AG20443 (cell line): ENCODE measurements at places on chromosomes 6 and 20.

- no peak for DNase-seq
These were observed 84.8 kb downstream of the TRMT11 start for GRCh38 chr6:126071000-126071647.

- DNase-seq = no peak
These were observed 92.4 kb downstream of the RTN4IP1 start for GRCh38 chr6:106536851-106537250.

DNA sequence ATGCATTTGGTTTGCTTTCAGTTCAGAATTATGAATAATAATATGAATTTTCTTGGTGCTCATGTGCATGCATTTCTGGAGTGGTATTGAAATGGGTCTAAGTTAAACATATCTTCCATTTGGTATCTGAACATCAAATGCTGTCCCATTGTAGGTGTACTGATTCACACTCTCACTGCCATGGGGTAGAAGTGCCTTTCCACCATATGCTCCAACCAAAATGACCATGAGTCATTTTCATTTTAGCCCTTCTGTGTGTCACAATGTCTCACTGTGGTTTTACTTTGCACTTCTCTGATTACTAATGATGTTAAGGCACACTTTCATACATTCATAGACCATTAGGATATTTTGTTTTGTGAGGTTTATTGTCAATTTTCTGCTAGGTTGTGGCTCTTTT lies 211.9 kb downstream of the HAO1 start:
- peak; percentile 9 for DNase-seq

DNA sequence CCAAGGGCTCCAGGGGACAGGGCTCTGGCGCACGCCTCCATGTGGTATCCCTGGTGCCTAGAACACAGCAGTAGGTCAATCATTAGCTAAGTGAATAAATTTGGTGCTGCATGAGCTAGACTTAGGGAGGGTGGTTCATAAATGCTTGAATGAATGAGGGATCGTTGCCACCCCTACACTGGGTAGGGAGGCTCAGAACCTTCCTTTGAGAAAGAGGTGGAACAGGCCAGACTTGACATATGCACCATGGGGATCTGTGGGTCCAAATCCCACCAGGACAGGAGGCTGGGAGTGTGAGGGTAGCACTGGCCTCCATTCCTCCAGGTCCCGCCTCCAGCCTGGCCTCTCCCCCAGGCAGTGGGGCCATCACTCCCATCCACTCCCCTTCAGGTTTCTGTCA lies 13.8 kb downstream of the TEAD3 start:
- DNase-seq = no peak

- DNase-seq = no peak
These were observed 16.3 kb upstream of the CST9L start for GRCh38 chr20:23584434-23585199.

GRCh38 chr20:41170386-41171105 lies 33.2 kb downstream of the PLCG1 start:
- no peak for DNase-seq

- DNase-seq = no peak
These were observed 28.3 kb downstream of the TREM1 start for GRCh38 chr6:41258196-41258493.

- DNase-seq = no peak
These were observed 70.4 kb upstream of the SMIM28 start for GRCh38 chr6:138307352-138307751.

GRCh38 chr6:72382602-72383529 lies 239.0 kb upstream of the KCNQ5 start:
- no peak for DNase-seq

DNA sequence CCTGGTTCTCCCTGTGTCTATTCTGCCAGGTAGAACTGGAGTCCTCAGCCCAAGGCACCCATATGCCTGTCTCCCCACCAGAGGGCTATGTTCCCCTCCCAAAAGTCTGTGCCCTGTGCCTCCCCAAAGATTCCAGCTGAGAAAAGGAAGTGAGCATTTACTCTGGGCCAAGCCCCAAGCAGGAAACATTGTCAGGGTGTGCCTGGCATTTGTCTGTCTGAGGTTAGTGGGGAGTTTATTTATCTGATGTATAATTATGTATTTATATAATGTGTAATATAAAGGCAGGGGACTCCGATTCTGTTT lies 5.6 kb downstream of the GDF5 start:
- DNase-seq = no peak

DNA sequence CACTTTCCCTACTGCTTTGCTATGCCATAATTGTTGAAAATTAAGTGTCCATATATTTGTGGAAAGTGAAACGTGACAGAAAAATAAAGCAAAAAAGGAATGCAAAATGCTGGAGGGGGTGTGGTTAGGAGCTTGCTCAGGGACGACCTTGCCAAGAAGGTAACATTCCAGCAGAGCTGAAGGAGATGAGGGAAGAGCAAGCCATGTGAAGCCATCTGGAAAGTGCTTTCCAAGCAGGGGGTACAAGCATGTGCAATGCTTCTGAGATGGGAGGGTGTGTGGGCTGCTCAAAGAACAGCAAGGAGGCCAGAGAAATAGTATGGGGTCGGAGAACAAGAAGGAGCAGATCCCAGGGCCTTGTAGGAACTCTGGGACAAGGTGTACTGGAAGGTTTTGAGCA lies 161.7 kb downstream of the ISM1 start:
- DNase-seq = no peak
